ENCODE measurements at places on chromosomes 11 and 22. TPM values are rescaled to one million over a fixed set of nuclear protein-coding genes. Genes with fewer than 3 reads are reported as not detected.

Gene OTOG
- polyA plus RNA-seq = not detected

Gene ACR
- 0.67 TPM for polyA plus RNA-seq

Gene SCN4B
- 0.06 TPM for polyA plus RNA-seq

Gene CSTF3
- 25.9 TPM for polyA plus RNA-seq

Gene GGTLC3
- polyA plus RNA-seq = not detected

Gene BIK
- 14.2 TPM for polyA plus RNA-seq

Gene FXYD6
- 51.4 TPM for polyA plus RNA-seq

Gene MMP1
- polyA plus RNA-seq = 1.00 TPM

Gene UPK3A
- 2.7 TPM for polyA plus RNA-seq

Gene SCN3B
- polyA plus RNA-seq = 0.09 TPM

Gene NCR3LG1
- 0.05 TPM for polyA plus RNA-seq

Gene MRGPRX4
- not detected for polyA plus RNA-seq

Gene MS4A7
- 78.7 TPM for polyA plus RNA-seq

Gene PNPLA5
- not detected for polyA plus RNA-seq

Gene FGF4
- polyA plus RNA-seq = not detected

Gene OR56A5
- polyA plus RNA-seq = not detected

Gene CARNS1
- 1.0 TPM for polyA plus RNA-seq

Gene OR2D2
- not detected for polyA plus RNA-seq

Gene POLA2
- polyA plus RNA-seq = 12.2 TPM

Gene SYNGR1
- 10.5 TPM for polyA plus RNA-seq

Gene DAGLA
- polyA plus RNA-seq = 0.35 TPM

Gene CRYBA4
- 0.24 TPM for polyA plus RNA-seq

Gene OR4C46
- polyA plus RNA-seq = not detected

Gene HBD
- polyA plus RNA-seq = 12.5 TPM

Gene MMP27
- not detected for polyA plus RNA-seq

Gene PKP3
- polyA plus RNA-seq = 0.21 TPM

Gene SHANK2
- 0.30 TPM for polyA plus RNA-seq

Gene TIGD3
- polyA plus RNA-seq = 2.1 TPM

Gene FAM180B
- not detected for polyA plus RNA-seq

Gene PPM1F
- 14.0 TPM for polyA plus RNA-seq

Gene GRAMD4
- polyA plus RNA-seq = 26.3 TPM

Gene NRGN
- 15.9 TPM for polyA plus RNA-seq

Gene CARD18
- polyA plus RNA-seq = not detected

Gene CST6
- 1.4 TPM for polyA plus RNA-seq

Gene OSBPL5
- 5.1 TPM for polyA plus RNA-seq

Gene CHADL
- 0.96 TPM for polyA plus RNA-seq

Gene TMEM151A
- polyA plus RNA-seq = not detected

Gene PIWIL4
- 4.1 TPM for polyA plus RNA-seq

Gene CEP57
- polyA plus RNA-seq = 22.2 TPM

Gene UBQLN3
- not detected for polyA plus RNA-seq

Gene NPAS4
- polyA plus RNA-seq = 0.22 TPM

Gene PRG2
- 2.3 TPM for polyA plus RNA-seq

Gene CPT1B
- polyA plus RNA-seq = 55.3 TPM

All from spleen (tissue), 13 donors.